Sciatic nerve (tissue), 2 donors: ENCODE measurements at places on chromosomes 4 and X. TPM values are rescaled to one million over a fixed set of nuclear protein-coding genes. Genes with fewer than 3 reads are reported as not detected.
A peak's percentile ranks its signal among the peaks of the same experiment; 100 is the strongest.

Gene PDCL2
- total RNA-seq: not detected

Gene PLS3
- total RNA-seq: 127 TPM

DNA sequence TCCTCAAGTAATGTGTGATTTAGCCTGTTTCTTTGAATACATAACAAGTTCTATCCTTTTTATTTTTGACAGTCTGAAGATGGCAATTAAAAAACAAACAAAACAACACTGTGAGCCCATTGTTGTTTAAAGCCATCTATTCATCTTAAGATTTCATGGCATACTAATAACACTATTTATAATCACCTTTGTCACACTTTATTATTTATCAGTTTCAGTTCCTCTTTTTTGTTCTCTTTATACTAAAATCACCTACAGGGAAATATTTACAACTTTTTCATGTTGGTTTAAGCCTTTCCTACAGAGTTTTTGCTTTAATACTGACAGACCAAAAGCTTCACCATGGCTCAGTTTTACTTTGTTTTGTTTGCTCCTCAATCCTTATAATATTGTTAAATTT is 247.4 kb upstream of the CTSO start:
- DNase-seq: no peak

DNA sequence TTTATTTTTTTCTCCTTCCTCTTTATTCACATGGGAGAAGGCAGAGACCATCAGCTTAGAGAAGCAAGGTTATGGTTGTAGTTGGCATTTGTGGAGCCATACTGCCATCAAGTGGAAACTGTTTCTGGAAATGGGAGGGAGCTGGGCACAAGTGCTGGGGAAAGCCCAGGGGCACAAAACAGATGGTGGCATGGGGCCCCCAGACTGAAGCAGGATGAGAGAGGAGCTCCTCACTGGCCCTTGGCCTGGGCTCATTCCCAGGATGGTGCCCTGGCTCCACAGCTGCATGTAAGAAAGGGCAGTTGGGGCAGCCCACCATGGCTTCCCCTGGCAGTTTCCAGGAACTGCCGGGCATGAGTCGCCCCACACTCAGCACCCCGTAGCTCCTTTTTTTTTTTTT is 59.2 kb downstream of the NBDY start:
- peak; percentile 48 for DNase-seq
